Left ventricle myocardium inferior (tissue), 1 donor: ENCODE measurements at places on chromosomes 2 and 18. TPM values are rescaled to one million over a fixed set of nuclear protein-coding genes. Genes with fewer than 3 reads are reported as not detected.

The MALL gene
- total RNA-seq: 11.8 TPM

The TUBA3E gene
- total RNA-seq: 47.1 TPM

The ANAPC1 gene
- 17.0 TPM for total RNA-seq

The PPM1G gene
- 34.4 TPM for total RNA-seq

The MC5R gene
- total RNA-seq: not detected

The DSC3 gene
- not detected for total RNA-seq

The TXNDC2 gene
- total RNA-seq: not detected

The GALR1 gene
- 0.05 TPM for total RNA-seq

The RFX8 gene
- total RNA-seq: not detected

The MBD2 gene
- 43.7 TPM for total RNA-seq

The IL36RN gene
- not detected for total RNA-seq

The ERICH2 gene
- total RNA-seq: 0.82 TPM

The SLC9A2 gene
- total RNA-seq: 0.25 TPM
